OCI-M1 (cell line): ENCODE measurements at places on chromosomes 12 and 14.

DNA sequence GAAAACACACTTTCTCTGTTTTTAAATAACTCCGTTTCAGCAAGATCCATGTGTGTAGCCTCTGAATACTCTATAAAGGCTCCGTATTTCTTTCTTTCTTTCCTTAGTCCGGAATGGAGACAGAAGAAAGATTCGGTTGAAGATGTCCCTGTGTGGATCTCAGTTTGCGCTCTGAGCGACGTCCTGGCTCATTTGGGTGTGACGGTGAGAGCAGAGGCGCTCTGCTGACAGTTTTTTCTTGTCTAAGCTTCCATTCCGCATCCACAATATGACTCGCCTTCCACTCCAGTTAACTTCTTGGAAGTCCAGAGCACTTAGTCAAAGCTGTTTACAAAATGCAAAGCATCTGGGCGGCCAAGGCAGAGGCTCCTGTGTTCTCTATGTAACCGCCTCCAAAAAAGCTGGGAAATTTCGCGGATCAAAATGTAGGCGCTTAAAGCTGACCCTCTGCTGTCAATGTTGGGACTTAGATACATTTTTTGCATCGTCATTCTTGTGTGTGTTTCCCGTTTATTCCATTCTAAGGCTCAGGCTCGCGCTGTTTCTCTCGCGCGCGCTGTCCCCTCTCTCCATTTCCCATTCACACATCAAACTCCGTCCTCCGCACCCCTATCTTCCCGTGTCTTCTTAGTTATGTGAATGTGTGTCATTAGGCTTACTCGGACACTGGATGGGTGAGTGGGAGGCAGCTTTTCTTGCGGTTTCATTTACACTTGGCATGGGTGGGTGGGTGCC is 880 bp upstream of the FLRT2 start:
- no peak for DNase-seq

GRCh38 chr12:115194448-115194847 is 510.5 kb upstream of the TBX3 start:
- no peak for DNase-seq

- no peak for DNase-seq
Measured at GRCh38 chr12:3897371-3897971, 24.3 kb upstream of the PARP11 start.

DNA sequence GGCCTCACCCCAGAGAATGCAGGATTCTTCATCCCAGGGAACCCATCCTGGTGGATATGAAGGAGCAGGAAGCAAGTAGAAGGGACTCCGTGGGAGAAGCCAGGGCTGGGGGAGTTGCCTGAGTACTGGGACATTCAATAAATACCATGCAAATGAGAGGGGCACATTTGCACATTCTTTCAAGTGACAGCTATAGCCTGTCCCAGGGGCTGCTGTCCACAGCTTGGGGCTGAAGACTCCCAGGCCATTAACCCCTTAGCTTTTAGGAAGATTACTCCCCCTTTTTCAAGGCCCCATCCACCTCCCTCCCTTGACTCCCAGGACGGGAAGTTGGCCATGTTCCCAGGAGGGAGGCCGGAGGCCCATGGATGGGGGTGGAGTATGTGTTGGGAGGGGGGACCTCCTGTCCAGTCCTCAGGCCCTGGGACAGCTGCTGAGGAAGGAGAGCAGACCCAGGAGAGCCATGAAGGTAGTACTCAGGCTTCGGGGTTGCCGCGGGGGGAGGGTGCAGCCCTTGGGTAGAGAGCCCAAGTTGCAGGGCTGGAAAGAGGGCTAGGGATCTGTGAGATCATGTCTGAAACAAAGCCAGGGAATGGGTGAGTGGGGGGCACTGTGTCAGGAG is 974 bp upstream of the TNS2 start:
- no peak for DNase-seq

DNA sequence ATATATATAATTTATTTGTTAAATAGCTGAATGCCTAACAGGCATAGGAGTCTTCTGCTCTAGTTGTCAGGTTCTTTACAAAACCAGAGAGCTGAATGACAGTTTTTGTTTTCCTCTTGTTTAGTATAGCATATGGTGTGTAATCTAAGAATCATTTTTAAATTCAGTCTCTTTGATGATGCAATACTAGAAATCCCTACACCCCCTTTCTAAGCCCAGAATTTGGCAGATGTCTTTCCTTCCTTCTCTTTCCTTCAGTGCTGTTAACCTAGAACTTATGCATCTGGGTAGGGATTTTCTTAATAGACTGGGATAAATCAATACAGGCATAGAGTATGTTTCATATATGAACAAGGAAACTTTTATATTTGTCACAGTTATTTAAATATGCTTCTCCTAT is 198.1 kb downstream of the KCNH5 start:
- DNase-seq = no peak

DNA sequence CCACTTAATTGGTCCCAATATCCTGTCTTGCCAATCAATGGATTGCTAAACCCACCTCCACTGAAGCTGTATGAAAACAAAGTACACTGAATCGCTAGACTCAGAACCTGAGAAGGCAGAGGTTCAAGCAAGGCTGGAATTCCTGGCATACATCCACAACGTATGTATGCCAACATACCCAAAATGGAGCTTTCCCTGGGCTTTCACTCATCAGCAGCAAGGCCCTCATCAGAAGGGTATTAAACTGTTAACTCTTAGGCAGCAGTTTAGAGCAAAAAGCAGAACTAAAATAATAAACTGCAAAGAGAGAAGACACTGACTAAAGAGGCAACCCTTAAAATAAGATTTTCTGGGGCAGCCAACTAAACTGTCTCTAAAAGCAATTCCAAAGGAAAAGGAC is 13.6 kb downstream of the MED13L start:
- DNase-seq = peak; percentile 25

DNA sequence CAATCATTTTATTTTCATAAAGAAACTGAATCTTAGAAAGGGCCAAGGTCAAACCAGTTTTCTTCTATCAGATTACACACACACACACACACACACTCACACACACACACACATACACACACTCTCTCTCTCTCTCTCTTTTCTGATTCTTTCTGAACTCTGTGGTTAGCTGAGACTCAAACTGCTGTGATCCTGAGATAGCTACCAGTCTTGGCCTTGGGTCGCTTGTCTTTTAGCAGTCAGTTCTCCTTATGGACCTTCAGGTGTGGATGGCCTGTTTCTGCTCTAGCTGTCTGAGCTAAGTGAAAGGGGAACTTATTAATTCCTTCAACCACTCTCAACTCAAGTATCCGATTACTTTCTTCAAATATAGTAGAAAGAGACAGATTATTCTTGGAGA is 145.1 kb downstream of the GRIP1 start:
- peak; percentile 46 for DNase-seq

- DNase-seq = no peak
Measured at GRCh38 chr12:52494100-52494499, 1.0 kb upstream of the KRT6A start.

- DNase-seq = peak; percentile 12
Measured at GRCh38 chr12:128783129-128783574, 40.6 kb downstream of the SLC15A4 start.

DNA sequence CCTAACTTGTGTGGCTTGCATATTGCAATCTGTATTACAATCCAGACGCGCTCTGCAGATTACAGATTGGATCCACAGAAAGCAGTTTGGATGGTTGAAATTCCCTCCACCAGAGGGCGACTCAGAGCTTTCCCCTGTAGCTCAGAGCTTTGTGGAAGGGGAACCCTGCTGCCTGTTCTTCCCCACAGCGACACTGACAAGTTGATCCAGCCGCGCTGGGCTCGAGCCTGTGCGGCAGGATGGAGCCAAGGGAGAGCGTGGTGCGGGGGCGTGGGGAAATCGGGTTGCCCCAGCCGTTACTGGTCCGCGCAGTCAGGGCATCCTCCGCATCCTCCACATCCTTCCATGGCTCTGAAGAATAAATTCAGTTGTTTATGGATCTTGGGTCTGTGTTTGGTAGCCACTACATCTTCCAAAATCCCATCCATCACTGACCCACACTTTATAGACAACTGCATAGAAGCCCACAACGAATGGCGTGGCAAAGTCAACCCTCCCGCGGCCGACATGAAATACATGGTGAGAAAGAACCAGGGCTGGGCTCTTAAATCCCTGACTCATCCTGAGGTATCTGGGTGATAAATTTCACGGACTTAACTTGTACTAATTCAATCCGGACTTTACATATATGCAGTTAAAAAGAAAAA is at the start of gene GLIPR1L1:
Gene GLIPR1L1 (plus strand): TSS at position 287 of the 647 bp plus-strand sequence. CDS start 59 bp downstream, at position 346.
- peak; percentile 94 for DNase-seq

- DNase-seq = no peak
Measured at GRCh38 chr14:103705504-103706284, 9.6 kb downstream of the XRCC3 start.

- no peak for DNase-seq
Measured at GRCh38 chr14:89504091-89504490, 87.1 kb upstream of the FOXN3 start.

DNA sequence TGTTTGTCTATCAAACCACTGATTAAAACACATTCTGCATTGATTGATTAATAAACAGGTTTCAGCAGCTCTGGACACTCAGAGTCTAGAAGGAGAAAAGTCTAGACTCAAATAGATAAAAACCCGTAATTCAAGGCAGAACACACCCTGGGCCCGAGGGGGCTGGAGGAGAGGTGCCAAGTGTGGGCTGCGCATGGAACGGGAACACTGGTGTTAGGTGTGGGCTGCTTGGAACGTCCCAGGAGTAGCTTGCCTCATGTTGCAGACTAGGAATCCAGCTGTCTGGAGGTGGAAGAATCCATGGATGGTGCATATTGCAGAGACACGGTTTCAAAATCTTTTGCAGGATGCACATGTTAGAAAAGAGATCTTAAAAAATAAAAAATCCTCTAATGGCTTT is 223.0 kb downstream of the APAF1 start:
- DNase-seq = no peak

DNA sequence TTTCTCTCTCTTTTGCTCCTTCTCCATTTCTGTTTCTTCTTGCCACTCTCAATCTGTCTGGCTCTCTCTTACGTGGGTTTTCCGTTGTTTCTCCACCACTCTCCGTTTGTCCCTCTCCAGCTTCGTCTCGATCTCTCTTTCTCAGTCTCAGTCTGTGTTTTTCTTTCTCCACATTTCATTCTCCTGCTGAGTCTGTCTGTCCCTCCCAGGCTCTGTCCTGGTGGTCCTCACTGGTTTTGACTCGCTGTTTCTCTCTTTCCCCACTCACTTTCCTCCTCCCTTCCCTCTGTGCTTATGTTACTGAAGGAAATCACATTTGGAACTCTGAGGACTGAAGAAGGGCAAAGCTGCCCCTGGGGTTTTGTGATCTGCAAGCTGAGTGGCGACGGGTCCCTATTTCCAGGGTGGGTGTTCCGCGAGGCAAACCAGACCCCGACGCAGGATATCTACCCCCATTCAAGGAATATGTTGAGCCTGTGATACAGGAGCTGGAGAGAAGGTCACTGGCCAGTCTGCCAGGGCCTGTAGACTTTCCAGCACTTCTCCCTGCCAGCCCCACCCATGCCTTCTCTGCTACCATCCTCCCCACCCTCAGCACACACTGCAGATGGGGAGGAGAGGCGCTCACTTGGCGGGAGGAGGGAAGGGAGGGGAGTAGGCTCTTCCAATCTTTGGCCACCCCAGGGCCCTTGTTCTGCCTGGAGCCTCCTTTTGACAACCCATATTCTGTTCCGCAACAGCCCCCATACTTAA is 102.7 kb upstream of the MAP1LC3B2 start:
- DNase-seq = no peak

DNA sequence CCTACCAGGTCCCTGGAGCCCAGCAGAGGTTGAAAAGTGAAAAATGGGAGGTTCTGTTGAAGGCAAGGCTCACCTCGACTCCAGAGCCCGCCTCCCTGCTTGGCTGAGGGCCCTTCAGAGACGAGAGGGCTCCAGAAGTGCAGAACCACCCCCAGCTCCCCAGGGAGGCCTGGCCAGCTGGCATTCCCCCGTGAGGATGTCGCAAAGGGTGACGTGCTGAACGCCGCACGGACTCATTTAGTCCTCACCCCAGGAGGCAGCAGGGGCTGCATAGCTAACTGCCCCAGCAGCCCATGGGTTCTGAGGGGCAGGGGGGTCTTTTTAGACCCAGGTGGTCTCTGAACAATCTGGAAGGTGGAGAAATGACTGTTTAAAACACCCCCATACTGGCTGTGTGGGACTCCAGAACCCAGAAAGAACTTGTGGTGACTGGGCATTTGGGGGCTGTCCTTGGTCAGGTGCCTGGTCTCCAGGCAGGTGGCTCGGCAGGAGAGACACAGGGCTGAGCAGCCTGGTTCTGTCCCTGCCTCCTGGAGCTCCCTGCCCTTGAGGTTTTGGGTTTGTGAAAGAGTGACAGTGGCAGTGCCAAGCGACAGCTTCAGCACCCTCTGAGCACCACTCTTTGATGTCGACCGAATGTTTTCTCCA is 32.0 kb downstream of the ANAPC7 start:
- DNase-seq = no peak

DNA sequence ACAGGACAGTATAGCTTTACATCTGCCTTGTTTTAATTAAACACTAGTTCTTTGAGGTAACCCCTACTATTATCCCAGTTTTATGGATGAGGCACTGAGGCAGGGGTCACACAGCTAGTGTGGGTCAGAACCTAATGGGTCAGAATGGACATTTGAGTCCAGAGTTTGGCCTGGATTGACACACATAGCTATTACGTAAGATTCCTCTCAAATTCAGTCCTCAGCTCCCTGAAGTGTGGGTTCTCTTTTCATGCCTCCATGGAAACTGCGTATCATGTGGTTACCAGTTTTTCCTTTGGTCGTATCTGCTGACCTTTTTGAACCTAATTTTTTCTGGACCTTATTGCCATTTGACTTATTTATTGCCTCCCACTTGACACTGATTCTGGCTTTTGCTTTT is 40.4 kb downstream of the PSEN1 start:
- no peak for DNase-seq

DNA sequence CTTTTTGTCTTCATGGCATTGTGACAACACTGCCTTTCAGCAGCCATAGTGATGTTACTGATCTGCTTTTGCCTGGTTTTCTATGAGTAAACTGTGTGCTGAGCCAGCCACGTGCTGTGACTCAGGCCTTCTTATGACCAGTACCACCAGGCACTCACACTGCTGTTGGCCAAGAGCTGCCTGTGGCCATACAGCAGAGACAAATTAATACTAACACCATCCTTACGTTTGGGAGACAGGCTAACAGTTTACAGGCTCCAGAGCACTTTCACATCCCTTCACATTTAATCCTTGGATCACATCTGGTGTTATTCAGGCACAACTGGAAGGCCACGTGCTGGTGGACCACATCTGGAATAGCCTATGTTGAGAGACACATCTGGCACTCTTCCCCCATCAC is 377.9 kb downstream of the CCDC91 start:
- DNase-seq = no peak

DNA sequence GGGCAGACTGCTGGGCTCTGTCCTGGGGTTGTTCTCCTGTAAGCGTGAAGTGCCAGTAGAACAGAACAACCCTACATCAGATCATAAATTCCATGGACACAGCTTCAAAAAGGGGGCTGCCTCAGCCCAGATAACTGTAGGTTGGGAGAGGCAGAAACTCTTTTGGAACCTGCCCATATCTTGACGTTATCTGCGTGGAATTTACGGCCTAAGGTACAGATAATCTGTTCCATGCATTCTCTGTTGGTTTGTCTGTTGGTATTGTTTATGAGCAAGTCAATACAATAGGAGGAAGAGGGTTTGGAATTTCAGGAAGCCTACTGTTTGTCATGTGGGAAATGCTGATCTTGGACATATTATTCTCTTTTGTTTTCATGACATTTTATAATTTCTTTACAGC is 36.7 kb downstream of the SLC25A47 start:
- no peak for DNase-seq
